Naive thymus-derived CD8-positive, alpha-beta T cell (primary cell): ENCODE measurements at places on chromosomes 12 and 14. TPM values are rescaled to one million over a fixed set of nuclear protein-coding genes. Genes with fewer than 3 reads are reported as not detected.
A peak's percentile ranks its signal among the peaks of the same experiment; 100 is the strongest.

DNA sequence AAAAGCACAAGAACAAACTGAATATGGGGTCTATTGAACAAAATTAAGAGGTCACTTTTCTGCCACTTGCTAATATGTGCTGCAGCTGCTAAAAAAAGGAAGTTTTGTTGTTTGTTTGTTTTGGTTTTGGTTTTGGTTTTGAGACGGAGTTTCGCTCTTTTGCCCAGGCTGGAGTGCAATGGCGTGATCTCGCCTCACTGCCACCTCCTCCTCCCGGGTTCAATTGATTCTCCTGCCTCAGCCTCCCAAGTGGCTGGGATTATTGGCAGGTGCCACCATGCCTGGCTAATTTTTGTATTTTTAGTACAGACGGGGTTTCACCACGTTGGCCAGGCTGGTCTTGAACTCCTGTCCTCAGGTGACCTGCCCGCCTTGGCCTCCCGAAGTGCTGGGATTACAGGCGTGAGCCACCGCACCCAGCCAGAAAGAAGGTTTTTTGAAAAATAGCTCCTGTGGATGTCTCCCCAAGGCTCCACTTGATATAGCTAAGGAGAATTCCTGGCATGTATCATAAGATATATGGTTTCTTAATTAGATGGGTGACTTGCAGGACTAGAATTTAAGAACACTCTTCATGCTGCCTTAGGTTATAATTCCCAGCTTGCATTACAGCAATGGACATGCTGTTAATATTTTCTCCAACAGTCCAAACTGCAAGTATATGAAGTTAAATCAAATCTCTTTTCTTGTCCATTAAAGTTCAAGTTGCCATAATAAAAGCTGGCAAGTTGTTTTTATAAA lies 237.6 kb upstream of the AMIGO2 start:
- no peak for DNase-seq
- peaks cover 39% of the 10 kb centered on the region for H3K4me1 ChIP-seq
- H3K27me3 ChIP-seq: no peaks in the 10 kb centered on the region
- H3K36me3 ChIP-seq: no peaks in the 10 kb centered on the region
- H3K27ac ChIP-seq: peak overlapping the region; percentile 71
- peak overlapping the region; percentile 57 for H3K4me3 ChIP-seq

- no peak for DNase-seq
- H3K27ac ChIP-seq: no peak overlapping the region
- no peaks in the 10 kb centered on the region for H3K4me1 ChIP-seq
- H3K36me3 ChIP-seq: no peaks in the 10 kb centered on the region
- H3K4me3 ChIP-seq: no peak overlapping the region
- H3K27me3 ChIP-seq: peaks cover 15% of the 10 kb centered on the region
Measured at GRCh38 chr12:69071091-69071370, 138.1 kb upstream of the CPM start.

GRCh38 chr14:103401223-103402214 lies 16.3 kb downstream of the MARK3 start:
- peak overlapping the region; percentile 75 for H3K4me3 ChIP-seq
- H3K36me3 ChIP-seq: peaks cover 4% of the 10 kb centered on the region
- H3K4me1 ChIP-seq: peaks cover 76% of the 10 kb centered on the region
- peak overlapping the region; percentile 8 for H3K27ac ChIP-seq
- no peak for DNase-seq

GRCh38 chr12:11795913-11796459 lies 146.5 kb downstream of the ETV6 start:
- no peak overlapping the region for H3K4me3 ChIP-seq
- no peaks in the 10 kb centered on the region for H3K27me3 ChIP-seq
- no peak overlapping the region for H3K27ac ChIP-seq
- peaks cover 19% of the 10 kb centered on the region for H3K4me1 ChIP-seq

DNA sequence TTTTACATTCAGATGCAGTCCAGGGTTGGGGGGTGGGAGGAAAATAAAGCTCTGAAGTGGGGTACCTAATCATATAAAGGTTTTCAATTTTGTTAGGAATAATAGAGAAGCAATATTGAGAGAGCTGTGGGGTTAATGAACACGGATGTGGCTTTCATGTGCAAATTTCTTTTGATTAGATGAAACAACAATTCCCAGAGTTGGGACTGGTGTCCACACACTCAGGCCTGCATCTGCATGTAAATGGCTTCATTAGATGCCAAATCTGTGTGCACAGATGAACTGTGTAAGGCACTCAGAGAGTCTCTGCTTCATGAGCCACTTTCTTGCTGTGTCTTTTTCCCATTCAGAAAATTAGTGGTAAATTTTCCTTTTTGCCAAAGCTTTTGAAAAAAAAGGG lies 377.1 kb upstream of the NOVA1 start:
- H3K27me3 ChIP-seq: no peaks in the 10 kb centered on the region
- no peak overlapping the region for H3K27ac ChIP-seq
- no peaks in the 10 kb centered on the region for H3K4me1 ChIP-seq
- no peak overlapping the region for H3K4me3 ChIP-seq
- DNase-seq: no peak

GRCh38 chr14:74647678-74648461 lies 35.8 kb upstream of the LTBP2 start:
- no peaks in the 10 kb centered on the region for H3K27me3 ChIP-seq
- H3K4me1 ChIP-seq: peaks cover 13% of the 10 kb centered on the region
- DNase-seq: no peak
- H3K27ac ChIP-seq: no peak overlapping the region
- no peaks in the 10 kb centered on the region for H3K36me3 ChIP-seq

DNA sequence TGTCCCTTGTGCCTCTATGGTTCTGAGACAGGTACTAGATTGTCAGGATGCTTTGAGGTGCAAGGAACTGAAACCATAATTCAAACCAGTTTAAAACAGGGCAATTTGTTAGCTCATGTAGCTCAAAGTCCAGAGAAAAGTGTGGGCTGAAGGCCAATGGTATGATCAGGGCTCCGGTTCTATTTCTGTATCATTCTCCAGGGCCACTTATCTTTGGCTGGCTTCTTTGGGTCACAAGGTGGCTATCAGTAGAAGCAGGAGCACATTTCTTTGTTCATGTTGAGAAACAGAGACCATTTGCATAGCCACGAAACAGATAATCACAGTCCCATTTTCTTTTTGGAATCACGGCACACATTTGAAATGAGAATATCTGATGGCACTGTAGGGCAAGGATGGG lies 294.9 kb downstream of the ETNK1 start:
- no peaks in the 10 kb centered on the region for H3K36me3 ChIP-seq
- no peaks in the 10 kb centered on the region for H3K27me3 ChIP-seq
- no peak overlapping the region for H3K27ac ChIP-seq
- H3K4me3 ChIP-seq: no peak overlapping the region

DNA sequence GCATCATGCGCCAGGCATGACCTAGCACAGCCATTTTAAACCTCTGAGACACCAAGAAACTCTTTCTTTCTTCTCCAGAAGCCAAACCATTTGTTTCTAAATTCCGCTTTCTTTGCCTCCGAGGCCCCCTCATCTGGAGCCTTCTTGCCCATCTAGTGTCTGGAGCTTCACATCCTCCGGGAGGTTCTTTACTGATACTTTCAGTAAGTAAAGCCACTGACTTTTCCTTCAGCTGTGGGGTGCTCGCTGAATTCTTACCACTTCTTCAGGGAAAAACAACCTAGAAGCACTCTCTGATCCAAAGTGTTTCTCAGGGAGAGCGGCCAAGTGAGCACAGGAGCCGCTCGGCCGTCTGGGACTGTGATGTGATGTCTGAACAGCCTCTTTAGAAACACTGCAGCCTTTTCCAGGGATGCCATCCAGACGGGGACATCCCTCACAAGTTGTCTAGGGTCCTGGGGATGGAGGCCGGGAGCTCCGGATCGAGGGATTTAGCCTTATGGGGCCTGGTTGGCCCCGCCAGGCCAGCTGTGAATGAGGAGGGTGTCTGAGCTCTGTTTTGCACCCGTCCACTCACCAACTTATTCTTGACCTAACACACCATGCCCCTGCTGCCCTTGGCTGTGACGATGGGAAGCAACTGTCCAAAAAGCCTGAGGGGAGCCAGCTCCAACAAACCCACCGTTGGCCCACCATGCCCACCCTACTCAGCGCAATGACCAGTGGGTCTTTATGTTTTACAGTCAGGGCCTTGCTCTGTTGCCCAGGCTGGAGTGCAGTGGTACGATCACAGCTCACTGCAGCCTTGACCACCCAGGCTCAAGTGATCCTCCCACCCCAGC lies 160.6 kb downstream of the ZFP36L1 start:
- H3K27ac ChIP-seq: no peak overlapping the region
- no peaks in the 10 kb centered on the region for H3K36me3 ChIP-seq
- H3K4me3 ChIP-seq: no peak overlapping the region
- peaks cover 18% of the 10 kb centered on the region for H3K4me1 ChIP-seq
- H3K27me3 ChIP-seq: no peaks in the 10 kb centered on the region
- no peak for DNase-seq

- H3K36me3 ChIP-seq: no peaks in the 10 kb centered on the region
- no peaks in the 10 kb centered on the region for H3K4me1 ChIP-seq
- no peak for DNase-seq
- peaks cover 1% of the 10 kb centered on the region for H3K27me3 ChIP-seq
- no peak overlapping the region for H3K4me3 ChIP-seq
Measured at GRCh38 chr12:66603461-66603860, 75.4 kb downstream of the GRIP1 start.

GRCh38 chr12:13875744-13876143 lies 105.7 kb downstream of the GRIN2B start:
- H3K36me3 ChIP-seq: no peaks in the 10 kb centered on the region
- H3K4me3 ChIP-seq: no peak overlapping the region
- no peak overlapping the region for H3K27ac ChIP-seq
- peaks cover 4% of the 10 kb centered on the region for H3K27me3 ChIP-seq
- H3K4me1 ChIP-seq: no peaks in the 10 kb centered on the region

- H3K36me3 ChIP-seq: no peaks in the 10 kb centered on the region
- H3K4me3 ChIP-seq: no peak overlapping the region
- no peak for DNase-seq
- no peak overlapping the region for H3K27ac ChIP-seq
- H3K4me1 ChIP-seq: no peaks in the 10 kb centered on the region
Measured at GRCh38 chr12:64911081-64911480, 86.6 kb downstream of the TBC1D30 start.

GRCh38 chr14:34596891-34597290 lies 33.1 kb downstream of the SNX6 start:
- H3K36me3 ChIP-seq: peaks cover 23% of the 10 kb centered on the region
- no peaks in the 10 kb centered on the region for H3K27me3 ChIP-seq
- H3K27ac ChIP-seq: no peak overlapping the region
- H3K4me3 ChIP-seq: no peak overlapping the region

DNA sequence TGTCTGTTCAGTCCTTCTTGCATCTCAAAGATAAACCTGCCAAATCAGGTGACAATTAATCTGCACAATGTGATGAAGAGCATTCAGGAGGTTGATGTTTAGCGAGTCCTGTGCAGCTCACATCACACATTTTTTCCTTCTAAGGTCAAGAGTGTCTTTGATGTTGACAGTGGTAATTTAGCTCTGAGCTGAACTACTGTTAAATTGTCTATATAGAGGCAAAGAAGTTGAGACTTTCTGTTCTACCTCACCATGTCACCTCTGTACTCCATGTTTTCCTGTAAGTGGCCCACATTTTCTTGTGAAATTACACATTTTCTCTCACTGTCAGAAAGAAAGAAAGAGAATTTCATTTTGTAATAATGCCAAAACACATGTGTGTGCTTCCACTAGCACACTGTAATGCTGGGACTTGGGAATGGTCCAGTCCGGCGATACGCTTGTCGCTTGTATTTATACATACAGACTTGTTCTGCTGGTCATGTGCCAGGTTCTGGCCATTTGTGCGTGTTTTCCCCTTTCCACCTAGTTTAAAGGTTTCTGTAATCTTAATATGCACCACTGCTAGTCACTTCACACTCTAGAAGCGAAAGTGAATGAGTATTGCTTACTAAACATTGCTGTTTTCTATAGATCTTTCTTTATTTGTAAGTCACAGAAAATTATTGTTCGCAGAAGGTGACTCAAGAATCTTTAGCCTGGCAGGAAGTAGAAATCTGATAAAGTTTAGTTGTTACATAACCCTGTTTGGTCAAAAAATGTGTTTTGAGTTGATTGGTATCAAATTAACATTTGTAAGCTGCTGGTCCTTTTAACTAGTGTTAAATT lies 328.9 kb downstream of the TMTC2 start:
- H3K27me3 ChIP-seq: no peaks in the 10 kb centered on the region
- H3K4me1 ChIP-seq: no peaks in the 10 kb centered on the region
- DNase-seq: no peak
- no peaks in the 10 kb centered on the region for H3K36me3 ChIP-seq
- no peak overlapping the region for H3K27ac ChIP-seq

Gene LMNTD1
- not detected for polyA plus RNA-seq

Gene FSCB
- polyA plus RNA-seq: not detected

Gene MYF6
- not detected for polyA plus RNA-seq

Gene KRT8
- not detected for polyA plus RNA-seq

Gene COX8C
- polyA plus RNA-seq: not detected

Gene P2RX7
- polyA plus RNA-seq: 6.9 TPM

Gene FAIM2
- not detected for polyA plus RNA-seq

Gene CISTR
- polyA plus RNA-seq: not detected

Gene HSPA2
- polyA plus RNA-seq: 0.30 TPM

Gene SLC25A3
- polyA plus RNA-seq: 283 TPM

Gene ACOT4
- 2.7 TPM for polyA plus RNA-seq

Gene EML5
- 1.1 TPM for polyA plus RNA-seq

Gene TEX52
- not detected for polyA plus RNA-seq

Gene RFC5
- 12.5 TPM for polyA plus RNA-seq

Gene TDRD9
- polyA plus RNA-seq: 0.77 TPM
